ENCODE measurements at places on chromosomes 12 and 14.

- ATAC-seq = no peak
Observed at GRCh38 chr14:64873506-64874219, 6.0 kb downstream of the SPTB start.

DNA sequence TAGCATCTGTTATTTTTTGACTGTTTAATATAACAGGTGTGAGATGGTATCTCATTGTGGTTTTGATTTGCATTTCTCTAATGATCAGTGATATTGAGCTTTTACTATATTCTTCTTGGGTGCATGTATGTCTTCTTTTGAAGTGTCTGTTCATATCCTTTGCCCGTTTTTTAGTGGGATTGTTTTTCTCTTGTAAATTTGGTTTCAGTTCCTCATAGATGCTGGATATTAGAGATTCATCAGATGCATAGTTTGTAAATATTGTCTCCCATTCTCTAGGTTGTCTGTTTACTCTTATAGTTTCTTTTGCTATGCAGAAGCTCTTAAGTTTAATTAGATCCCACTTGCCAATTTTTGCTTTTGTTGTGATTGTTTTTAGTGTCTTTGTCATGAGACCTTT lies 48.9 kb upstream of the NEDD1 start:
- ATAC-seq = no peak

DNA sequence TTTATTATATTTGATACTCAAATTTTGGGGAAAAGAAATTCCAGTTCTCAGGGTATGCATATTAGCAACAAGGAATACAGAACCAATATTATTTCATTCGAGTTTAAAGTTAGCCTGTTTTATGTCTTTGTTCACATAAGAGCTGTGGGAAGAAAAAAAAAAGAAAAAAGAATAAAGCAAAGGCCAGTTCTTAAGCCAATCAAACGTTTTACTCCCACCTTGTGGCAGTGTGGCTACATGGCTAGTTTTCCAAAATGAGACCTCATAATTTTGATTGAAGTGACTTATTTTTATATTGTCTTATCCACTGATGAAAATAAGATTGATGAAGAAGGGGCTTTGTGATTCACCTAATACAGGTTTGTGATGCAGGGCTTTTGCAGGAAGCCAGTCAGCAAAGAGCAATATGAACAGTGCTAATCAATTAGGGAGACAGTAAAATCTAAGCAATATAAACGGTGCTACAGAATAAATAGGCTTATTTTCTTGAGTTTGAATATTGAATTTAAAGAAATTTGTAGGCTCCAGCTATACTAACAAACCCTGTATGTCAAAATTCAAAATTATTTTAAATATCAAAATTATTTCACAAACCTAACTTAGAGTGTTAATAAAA lies 624.1 kb upstream of the FOXG1 start:
- no peak for ATAC-seq

DNA sequence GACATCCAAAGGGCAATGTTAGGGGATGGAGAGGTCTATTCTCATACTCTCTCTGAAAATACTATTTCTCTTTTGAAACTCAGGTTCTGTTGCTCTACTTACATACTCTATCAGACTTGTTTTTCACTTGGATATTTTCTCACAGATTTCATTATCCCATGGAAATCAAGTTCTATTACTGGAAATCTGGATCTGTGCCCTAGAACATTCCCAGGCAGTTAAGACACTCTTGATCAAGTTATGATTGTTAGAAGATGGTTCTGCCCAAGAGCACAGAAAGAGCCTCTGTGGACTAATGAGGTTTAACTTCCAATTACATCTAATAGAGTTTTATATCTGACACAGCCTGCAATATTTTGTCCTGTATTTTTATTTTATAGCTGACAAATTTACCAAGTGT lies 591.0 kb upstream of the ATP2B1 start:
- ATAC-seq = no peak

DNA sequence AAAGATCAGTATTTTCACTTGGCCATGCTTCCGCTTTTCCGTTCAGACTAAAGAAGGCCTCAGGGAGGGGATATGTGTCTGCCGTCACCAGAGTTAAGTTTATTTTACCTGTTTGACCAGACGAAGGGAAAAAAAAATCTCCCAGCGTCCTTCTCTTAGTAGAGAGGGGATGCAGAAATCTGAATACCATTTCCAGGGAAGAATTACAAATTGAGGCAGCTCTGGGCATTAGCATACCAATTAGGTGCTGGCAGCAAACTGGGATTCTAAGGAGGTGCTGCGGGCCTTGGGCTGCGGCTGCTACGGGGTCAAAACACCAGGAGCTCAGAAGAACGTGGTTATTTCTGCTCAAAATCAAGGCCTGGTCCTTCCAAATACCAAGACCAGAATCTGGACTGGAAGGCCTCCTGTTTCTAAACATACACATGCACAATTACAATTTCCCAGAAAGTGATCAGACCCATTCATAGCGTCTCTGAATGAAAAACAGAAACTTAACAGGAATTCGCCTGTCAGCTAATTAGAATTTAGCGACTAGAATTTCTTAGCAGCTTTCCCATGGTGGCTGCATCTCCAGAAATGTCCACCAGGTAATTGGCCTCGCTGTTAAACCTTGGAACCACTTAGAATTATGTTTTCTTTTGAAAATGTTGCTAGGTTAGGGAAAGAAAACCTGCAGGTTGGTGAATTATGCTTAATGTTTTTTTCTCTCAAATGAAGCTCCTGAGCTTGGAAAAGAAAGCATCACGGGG lies 617.0 kb downstream of the VRK1 start:
- ATAC-seq = no peak

- no peak for ATAC-seq
Observed at GRCh38 chr14:77023001-77023996, 5.2 kb downstream of the IRF2BPL start.

GRCh38 chr12:62903151-62903550 lies 31.8 kb downstream of the PPM1H start:
- no peak for ATAC-seq

GRCh38 chr14:104895786-104896661 lies 28.7 kb upstream of the PLD4 start:
- ATAC-seq = no peak

DNA sequence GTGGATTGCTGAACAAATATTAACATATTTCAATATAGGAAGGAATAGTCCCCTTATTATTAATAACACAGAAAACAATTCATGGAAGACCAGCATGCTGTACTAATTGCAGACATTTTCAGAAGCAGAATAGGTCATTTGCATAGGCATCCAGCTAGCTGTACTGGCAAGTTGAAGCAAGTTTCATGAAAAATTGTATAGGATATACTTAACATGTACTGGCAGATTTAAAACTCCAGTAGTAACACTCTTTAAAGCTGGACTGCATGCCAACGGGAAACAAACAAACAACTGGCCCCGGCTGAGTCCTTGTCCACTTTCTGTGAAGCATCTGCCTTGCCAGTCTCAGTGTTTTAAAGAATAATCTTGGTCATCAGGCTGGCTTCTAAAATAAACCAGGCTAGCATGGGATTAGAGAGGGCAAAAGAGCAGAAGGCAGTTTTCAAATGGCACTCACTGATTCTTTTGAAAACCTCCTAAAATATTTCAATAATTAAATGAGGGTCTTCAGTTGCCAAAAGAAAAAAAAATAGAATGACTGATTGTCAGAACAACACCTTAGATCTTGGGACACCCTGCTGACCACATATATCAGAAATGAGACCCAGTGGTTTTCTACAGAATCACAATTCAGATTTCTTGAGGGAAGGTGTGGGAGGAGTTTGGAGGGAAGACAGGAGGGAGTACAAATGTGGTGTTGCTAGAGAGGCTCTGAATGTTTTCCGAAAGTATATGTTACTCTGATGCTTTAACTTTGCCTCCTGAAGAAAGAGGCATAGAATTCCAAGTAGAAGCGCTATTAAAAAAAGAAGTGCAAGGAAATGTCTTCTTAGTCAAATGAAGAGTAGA lies 122.5 kb upstream of the KRAS start:
- peak; percentile 61 for ATAC-seq

DNA sequence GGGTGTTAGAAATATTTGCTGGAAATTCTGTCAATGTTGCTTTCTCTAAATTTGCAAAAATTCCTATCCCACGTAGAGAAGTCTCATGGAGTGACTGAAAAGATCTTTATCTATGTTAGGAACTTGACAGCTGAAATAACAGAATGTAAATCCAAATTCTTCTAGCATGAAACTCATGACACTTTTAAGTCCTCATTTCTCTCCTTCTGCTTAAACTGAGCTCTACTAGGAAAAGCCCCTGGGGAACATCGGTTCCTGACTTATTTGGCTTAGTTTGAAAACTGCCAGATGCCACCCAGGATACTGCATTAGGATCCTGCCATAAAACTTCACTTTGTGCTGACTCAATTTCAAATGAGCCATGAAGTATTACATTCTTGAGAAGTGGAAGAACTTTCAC lies 426.0 kb downstream of the GALC start:
- no peak for ATAC-seq

DNA sequence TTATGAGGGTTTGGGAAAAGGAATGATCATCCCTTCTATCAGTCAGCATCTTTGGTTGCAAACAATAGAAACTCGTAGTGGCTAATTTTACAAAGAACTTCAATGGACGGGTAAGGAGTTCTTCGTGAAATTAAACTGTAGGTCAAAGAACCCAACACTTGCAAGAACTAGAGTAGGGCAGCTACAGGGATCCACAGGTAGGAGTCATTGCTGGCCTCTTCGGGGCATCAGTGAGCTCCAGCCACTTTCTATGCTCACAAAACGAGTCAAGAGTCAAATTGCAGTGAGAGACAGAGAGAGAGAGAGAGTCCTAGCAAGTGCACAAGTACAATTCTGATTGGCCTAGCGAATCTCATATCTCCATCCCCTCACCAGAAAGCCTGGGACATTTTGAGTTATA lies 29.9 kb upstream of the OTX2 start:
- ATAC-seq = no peak

DNA sequence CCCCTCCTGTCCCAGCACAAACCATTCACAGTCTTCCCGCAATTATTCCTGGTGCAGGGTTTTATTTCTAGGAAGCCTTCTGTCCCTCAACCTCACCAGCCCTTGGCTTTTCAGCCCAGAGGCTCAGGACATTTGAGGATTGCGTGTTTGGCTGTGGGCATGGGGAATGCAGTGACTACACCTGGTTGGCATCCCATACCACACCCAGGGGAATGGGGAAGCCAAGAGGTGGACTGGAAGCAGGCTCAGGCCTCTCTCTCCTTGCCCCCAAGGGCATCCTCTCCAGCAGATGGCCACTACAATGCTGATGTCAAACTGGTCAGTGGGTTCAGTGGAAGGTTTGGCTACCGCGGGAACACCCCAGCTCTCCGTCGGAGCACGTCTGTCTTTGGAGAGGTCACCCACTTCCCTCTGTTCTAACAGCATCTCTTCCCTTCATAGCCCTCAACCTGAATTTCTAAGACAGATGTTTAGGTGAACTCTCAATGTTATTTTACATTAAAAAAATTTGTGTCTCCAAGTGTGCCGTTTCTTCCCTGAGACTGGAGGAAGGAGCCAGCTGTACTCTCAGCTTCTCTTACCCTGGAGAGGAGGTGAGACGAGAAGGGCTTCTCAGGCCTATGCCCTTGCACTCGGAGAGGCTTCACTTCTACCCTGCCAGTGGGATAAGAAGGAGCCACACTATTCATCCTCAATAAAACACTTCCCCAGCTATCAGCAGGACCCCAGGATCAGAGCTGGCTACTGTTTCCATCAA lies 35.5 kb downstream of the DCAF4 start:
- no peak for ATAC-seq

DNA sequence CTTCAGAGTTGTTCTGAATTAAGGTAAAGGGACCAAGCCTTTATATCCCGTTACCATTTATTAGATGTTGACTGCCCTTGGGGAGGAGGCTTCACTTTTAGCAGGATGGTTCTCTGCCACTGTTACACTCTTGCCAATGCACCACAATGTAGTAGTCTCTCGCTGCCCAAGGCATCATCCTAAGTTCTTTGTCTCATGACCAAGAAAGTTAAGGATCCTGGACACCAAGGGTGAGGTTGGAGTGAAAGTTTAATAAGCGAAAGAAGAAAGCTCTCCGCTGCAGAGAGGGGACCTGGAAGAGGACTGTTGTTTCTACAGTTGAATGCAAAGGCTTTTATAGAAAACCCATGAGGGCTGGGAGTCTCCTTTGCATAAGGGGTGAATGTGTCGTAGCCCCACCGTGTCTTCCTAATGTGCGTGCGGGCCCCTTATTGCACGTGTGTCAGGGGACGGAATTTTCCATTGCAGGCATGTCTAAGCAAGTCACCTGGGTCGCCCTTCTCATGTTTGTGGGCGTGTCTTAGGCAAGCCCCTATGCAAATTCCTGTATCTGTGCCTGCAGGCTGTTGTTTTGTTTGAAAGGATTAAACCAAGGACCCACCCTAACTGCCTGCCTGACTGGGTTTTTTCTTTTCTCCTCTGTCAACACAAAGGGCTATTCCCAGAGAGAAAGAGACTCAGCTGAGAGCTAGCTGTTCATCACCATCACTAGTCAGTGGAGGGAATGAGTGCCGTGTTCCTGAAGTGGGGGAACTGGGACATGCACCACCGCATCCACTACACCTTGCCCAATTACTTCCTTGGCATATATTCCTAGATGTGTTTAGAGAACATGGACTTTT lies 17.6 kb upstream of the RNASE1 start:
- no peak for ATAC-seq

DNA sequence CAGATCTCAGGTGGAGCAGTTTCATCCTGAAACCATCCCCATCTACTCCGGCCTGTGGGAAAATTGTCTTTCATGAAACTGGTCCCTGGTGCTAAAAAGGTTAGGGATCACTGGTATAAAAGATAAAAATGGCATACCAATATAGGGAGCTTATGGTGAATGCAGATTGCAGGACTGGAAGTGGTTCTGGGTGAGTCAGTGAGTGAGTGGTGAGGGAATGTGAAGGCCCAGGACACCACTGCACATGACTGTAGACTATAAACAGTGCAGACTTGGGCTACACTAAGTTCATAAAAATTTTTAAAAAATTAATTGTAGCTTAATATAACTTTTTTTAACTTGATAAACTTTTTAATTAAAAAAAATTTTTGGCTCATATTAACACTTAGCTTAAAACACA lies 67.0 kb upstream of the RD3L start:
- ATAC-seq = no peak

GRCh38 chr12:19251481-19252132 lies 122.1 kb downstream of the PLEKHA5 start:
- ATAC-seq = no peak

DNA sequence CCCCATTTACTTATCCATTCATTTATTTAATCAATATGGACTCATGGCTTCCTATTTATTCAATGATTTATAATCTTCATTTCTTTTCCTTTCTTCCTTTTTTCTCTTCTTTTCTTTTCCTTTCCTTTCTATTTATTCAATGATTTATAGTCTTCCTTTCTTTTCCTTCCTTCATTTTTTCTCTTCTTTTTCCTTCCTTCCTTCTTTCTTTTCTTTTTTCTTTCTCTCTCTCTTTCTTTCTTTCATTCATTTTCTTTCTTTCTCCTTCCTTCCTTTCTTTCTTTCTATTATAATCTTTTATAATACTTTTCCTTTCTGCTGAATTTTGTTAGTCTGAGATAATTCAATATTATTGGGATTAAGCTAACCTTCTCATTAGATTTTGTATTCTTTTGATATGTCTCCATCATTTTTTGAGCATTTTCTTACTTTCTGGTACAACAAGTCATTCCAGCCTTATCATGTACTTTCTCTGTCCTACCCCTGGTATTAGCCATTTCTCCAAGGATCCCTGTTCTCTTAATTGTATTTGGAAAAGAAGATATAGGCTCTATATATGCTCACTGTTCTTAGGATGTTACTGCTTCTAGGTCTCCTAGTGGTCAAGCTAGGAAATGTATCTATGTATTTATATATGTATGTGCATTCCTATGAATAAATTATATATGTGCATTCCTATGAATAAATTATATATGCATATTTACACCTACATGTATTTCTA lies 12.1 kb downstream of the LACRT start:
- ATAC-seq = no peak

- ATAC-seq = no peak
Observed at GRCh38 chr12:93873561-93873960, 196.4 kb downstream of the CRADD start.

All from stimulated activated memory B cell treated with anti-CD40 and anti-IgM and Interleukin-4, amounts not matched to agents 10 μg/mL and 1 μg/mL and 100 μg/mL, for 72 hours (primary cell).